Hematopoietic multipotent progenitor cell (in vitro differentiated cells): ENCODE measurements at places on chromosomes 3 and 15.

GRCh38 chr3:27632431-27633223 lies 89.5 kb downstream of the EOMES start:
- DNase-seq = peak; percentile 56

DNA sequence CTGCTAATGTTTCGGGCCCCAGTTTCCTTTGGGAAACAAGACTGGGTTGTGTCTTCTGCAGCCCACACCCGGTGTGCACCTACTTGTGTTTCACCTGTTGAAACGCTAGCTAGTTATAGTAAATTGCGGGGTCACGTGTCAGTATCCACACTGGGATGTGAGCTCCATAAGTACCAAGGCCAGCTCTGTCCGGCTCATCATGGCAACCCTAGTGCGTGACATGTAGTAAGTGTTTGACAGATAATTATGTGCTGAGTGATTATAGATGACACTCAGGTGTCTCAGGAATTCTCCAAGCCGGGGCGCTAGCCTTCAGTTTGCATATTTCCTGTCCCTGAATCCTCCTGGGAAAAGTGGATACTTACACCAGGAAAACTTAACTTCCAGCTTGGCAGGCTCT lies 12.8 kb downstream of the APOD start:
- no peak for DNase-seq

DNA sequence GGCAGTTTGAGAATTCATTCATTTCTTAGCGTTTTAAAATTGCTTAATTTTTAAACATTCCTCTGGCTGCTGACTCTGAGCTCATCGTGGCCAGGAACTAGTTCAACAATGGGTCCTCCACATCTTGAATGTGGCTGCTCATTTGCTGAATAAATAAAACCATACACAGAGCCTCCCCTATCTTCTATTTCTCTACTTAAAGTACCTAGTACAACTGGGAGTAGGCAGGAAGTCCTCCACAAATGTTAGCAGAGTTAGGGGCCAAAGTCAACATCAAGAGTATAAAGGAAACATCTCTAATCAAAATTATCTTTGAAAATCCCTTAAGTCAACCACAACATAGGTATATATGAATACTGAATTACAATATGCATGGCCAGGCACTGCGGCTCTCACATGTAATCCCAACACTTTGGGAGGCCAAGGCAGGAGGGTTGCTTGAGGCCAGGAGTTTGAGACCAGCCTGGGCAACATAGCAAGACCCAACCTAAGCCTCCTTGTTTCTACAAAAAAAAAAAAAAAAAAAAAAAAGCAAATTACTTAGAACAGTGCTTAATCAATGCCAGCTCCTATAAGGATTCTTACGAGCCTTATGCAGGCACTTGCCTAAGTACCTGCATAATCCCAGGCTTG lies 57.5 kb upstream of the LMOD3 start:
- DNase-seq = no peak

DNA sequence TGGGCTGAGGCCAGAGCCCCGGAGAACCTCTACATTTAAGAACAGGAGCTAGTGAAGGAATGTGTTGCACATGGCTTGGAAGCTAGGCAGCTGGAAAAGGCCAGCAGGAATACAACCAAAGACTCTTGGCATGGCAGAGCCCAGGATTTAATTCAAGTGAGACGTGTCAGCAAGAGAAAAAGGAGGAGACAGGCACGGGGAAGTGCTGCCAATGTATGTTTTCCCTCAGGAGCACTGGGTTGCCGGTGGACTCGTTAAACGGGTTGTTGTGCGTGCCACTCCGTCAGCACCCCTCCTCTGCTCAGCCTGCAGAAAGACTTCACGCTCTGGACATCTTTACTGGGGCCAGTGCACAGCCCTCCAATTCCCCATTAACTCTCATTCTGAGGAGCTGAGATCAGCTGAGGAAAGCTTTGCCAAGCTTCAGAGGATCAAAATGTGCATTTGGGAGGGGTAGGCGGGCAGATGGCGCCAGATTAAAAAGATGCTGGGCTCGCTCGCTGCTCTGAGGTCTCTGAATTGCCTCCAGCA lies 103.7 kb downstream of the PDZRN3 start:
- DNase-seq = no peak

GRCh38 chr3:180829409-180830405 lies 82.8 kb upstream of the FXR1 start:
- no peak for DNase-seq

- DNase-seq = no peak
These were observed 198.6 kb upstream of the FEZF2 start for GRCh38 chr3:62571916-62572315.

DNA sequence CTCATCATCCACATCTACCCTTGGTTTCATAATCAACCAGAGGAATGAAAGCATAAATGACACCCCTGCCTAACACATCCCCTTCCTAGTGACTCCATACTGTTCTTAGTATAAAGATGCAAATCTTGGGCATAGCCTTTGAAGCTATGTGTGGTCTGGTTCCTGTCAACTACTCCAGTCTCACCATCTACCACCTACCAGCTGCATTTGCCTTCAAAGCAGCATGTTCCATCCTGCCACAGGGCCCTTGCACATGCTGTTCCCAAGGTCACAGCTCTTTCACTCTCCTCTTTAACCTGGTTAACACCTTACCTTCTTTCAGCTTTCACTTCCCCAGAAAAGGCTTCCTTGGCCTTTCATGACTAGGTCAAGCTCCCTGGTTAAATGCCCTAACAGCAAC lies 62.3 kb upstream of the ARHGEF3 start:
- no peak for DNase-seq

GRCh38 chr3:21441821-21442220 lies 309.2 kb downstream of the ZNF385D start:
- DNase-seq = no peak

DNA sequence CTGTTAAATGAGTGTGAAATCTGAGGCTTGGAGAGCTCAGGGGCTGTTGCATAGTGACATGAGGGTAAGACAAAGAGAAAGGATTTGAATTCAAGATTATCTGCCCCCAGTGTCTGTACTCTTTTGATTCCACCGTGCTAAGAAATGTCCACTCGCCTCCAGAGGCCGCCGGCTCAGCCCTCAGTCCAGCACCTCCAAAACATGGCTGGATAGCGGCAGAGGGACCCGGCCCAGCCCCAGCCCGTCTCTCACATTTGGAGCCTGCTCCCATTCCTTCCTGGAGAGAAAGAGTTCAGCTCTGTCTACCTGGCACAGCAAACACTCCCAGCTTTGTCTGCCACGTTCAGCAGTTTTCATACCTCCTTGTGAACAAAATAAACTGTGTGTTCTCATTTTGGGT lies 84.8 kb upstream of the IQSEC1 start:
- DNase-seq = no peak

GRCh38 chr3:102481050-102481449 lies 46.2 kb downstream of the ZPLD1 start:
- DNase-seq = no peak

DNA sequence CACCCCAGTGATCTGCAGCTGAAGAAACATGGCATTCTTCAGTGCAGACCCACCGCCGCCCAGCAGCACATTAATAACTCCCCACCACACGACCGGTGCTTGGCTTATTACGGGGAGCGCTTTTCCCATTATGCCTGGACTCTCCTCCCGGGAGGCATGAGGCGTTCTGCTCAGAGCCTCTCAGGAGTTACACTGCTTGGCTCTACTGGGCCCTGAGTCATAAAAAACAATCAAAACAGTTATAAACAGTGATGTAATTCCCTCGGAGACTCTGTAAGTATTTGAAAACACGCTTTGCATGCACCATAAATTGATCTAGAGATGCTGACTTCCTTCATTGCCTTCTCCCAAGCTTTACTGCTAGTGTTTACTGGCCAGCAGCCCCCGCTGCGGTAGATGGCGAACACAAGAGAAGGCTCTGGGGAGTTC lies 77.1 kb upstream of the SNRPA1 start:
- no peak for DNase-seq

DNA sequence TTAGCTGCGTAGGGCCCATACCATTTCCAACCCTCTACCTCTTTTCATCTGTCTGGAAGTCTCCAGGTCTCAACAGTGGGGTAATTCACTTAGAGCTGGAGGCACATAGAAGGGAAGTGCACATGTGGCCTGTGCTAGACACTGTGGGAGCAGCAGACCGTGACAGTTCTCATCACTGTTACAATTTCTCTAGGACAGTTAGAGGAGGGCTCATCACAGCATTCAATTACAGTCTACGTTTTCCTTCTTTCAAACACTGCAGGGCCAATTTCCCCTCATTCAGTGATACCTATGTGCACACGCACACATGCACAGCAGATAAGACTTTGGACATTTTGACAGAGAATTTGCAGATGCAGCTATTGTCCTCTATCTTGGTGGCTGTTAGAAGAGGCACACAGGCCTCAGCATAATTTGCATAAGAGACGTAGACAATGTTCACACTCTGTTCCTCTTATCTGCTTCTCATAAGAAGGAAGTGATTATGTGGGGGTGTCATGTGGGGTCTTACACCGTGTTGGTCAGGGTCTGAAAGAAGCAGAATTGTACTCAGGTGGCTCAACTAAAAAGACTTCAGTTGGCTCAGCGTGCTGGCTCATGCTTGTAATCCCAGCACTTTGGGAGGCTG lies 12.6 kb upstream of the HRG start:
- DNase-seq = no peak

DNA sequence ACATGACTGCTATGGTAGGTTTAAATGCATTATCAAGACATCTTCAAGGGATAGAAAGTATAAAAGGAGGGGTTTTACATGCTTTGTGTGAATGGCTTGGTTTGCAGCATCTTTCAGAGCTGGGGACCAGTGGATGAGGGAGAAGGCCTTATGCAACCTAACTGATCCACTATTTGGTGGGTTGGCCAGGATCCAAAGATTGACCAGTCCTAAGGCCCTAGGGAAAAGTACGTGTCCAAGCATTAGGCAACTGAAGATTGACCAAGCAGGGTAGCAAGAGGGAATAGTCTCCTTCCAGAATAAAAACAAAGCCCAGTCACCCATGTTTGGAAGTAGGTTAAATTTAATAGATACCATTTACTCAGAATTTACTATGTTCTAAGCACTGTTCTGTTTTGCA lies 509.3 kb downstream of the EPHB1 start:
- no peak for DNase-seq

GRCh38 chr15:38690216-38690615 lies 125.6 kb upstream of the RASGRP1 start:
- DNase-seq = no peak

DNA sequence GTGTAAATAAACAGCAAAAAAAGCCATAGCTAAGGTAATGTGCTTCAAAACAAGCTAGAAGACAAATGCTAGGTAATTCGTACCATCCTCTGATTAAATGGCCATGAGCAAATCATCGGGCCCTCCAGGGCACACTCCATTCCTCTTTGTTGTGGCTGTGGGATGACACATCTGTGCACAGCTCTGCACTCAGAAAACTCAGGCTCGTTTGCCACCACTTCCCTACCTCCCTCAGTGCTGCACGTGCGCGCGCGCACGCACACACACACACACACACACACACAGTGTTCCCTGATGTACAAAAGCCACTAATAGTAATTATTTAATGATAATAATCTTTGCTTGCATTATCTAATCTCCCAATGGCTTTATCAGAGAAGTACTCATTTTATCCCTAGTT lies 336.6 kb downstream of the FEZF2 start:
- no peak for DNase-seq

DNA sequence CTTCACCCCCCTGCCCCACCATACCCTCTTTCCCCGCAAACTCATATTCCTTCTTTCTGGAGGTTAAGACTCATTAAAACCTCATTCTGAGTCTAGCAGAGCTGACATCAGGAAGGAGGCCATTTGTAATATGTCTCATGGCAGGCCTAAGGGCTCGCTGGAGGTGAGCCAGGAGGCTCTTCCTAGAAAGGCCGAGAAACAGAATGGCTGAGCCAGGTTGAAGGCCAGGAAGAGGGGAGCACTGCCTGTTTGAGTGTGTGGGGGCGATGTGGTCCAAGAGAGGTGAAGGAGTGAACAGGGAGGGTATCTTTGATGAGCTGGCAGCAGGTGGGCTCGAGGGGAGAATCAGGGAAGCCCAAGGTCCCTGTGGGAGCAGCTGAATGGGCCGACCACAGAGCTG lies 317.3 kb downstream of the TLE3 start:
- DNase-seq = no peak

GRCh38 chr3:105195260-105195659 lies 171.4 kb upstream of the ALCAM start:
- DNase-seq = no peak

- no peak for DNase-seq
These were observed 11.8 kb downstream of the SLC12A8 start for GRCh38 chr3:125200731-125201139.

GRCh38 chr15:55824857-55825613 lies 82.1 kb upstream of the PRTG start:
- no peak for DNase-seq

DNA sequence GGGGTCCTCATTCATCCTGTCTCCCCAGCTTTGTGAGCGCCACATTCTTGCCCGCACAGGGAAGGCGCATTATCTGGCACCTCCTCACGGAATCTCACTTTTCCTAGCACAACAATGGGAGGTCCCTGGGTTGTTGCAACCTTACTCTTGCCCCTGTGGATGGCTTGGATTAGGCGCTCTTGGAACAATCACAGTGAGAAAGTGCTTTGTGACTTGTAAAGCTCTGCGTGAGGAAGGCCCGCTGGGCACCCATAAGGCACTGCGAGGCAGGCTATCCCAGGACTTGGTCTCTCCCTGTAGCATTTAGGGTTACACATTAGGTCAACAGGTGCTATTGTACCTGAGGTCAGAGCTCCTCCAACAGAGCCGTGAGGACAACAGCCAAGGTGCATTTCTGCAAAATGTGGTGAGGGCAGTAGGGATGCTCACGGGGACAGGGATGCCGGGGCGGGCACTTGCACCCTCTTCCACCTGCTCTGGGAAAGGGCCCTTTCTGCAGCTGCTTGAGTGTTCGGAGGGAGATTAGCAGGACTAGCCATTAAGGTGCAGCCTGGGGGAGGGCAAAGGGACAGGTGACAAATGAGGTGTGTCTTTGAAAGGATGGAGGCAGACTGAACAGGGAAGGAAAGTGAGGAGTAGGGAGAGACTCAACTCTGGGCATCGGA lies 13.9 kb upstream of the LRRC15 start:
- no peak for DNase-seq

DNA sequence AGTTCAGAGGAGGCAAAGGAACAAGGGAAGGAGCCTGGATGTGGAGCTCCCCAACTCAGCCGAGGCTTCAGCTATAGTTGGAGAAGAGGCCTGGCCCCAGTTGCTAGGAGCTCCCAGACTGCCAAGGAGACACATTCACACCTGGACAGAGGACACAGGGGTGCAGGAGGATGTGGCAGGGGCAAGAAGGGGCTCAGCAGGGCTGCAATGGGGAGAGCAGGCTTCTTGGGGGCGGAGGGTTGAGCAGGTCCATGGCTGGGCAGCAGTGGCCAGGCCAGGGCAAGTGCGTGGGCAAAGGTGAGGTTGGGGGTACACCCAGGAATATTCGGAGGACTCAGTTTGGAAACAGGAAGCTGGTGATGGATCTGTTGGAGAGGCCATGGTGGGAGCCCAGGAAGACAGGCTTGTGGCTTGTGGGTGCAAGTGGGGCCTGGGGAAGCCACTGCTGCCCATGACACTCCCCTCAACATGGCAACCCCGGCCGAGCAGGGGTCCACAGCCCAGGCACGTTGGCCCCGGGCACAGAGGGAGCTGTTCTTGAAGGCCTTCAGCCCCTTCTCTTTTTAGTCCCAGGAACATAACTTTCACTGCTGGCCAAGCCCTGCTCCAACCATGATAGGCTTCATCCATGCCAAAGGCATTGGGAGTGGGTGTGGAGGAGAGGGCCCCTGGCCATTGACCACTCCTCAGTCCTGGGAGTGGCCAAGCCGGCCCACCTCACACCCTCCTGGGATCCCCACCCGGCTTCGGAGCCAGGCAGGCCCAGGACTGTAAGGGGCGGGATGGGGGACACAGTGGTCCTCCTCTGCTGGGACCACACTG lies 33.3 kb downstream of the TSPAN3 start:
- DNase-seq = no peak
